ENCODE measurements at places on chromosomes 4 and X.

- no peak for DNase-seq
These were observed 33.9 kb downstream of the PRSS12 start for GRCh38 chr4:118318931-118319330.

DNA sequence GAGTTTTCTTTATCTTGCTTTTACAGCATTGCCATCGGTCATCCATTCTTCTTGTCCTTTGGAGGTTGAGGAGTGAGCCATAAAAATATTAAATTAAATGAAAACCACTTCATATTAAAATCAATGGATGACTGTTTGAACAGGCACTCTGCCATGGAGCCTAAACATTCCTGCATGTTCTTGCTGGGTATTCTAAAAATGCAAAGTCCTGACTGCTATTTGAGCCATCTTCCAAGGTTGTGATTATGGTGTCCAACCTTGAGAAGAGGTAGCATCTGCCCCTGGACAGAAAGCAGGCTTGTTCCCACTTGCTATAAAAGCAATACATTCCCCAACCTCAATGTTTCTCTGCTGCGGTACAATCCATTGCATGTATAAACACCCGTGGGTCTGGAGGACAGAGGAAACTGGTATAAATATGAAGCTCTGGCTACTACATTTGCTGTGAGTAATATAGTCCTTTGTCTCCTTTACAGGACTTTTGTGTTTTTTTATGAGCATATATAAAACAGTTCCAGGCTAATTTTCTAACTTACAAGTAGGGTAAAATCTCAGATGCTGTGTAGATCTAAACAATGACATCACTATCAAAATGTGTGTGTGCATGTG, 70.9 kb upstream of the FAT4 start:
- DNase-seq: peak; percentile 7

DNA sequence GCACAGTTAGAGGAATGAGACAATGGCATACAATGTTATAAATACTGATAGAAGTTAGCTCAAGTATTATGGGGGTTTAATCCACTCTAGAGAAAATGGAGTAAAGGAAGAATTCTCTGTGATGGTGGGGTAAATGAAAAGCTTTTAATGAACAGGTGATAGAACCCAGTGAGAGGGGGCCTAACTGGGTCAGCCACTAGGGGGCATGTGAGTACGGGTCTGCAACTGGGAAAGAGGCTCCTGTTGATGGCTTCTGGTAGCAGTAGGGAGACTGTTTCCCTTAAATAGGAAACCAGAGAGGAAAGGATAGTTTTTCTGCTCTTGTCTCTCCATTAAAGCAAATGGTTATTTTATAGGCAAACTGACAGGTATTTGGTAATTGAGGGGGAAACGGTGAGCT, 132.8 kb upstream of the GPR101 start:
- no peak for DNase-seq

GRCh38 chr4:113769744-113770143, 8.2 kb upstream of the CAMK2D start:
- no peak for DNase-seq

- DNase-seq: no peak
These were observed 72.6 kb downstream of the ANAPC4 start for GRCh38 chr4:25449688-25450087.

DNA sequence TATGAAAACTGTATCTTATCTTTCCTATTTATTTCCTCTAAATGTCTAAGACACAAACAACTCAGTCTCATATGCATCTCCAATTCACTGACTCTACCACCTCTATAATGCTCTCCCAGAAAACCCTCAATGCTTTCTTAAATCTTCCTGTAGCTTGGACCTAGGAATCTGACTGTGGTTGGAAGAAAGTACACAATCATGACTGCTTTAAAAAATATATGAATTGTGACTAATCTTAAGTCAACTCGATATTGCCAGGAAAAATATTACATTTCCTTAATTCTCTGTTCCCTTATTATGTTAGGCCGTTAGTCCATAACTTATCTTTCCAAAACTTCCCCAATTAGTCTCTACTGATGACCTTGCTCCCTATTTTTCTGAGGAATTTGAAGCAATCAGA, 87.0 kb downstream of the SPCS3 start:
- peak; percentile 20 for DNase-seq

DNA sequence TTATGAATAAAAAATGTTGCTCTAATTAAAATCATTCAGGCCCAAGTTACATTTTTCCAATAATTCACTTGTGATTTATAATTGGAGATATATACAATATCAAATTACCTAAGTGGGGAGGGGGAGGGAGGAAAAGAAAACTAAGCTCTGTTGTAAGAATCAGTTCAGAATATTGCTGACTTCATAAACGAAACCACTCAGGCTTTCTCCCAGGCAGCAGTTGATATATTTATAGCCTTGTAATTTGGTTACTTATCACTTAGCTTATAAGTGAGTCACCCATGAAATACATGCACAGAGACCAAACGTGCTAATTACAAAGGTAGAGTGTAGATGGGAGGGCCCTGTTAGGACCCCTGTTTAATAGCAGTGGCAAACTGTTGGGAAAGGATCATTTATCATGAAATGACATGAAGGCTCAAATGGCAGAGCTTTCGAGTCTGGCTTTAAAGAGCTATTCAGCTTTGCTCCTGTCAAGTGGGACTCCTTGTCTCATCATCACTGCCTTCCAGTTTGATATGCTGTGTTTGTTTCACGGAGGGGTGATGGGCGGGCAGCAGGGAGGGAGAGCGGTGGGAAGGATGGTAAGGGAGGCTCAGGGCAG, 105.6 kb upstream of the PGRMC2 start:
- peak; percentile 91 for DNase-seq

GRCh38 chrX:116605576-116605975, 142.8 kb upstream of the CT83 start:
- DNase-seq: no peak

GRCh38 chr4:7296661-7297335, 104.5 kb downstream of the SORCS2 start:
- DNase-seq: no peak

- DNase-seq: peak; percentile 39
These were observed 194.4 kb upstream of the LDB2 start for GRCh38 chr4:17092736-17093437.

- no peak for DNase-seq
These were observed 39.7 kb upstream of the SHOX start for GRCh38 chrX:590693-591404.

DNA sequence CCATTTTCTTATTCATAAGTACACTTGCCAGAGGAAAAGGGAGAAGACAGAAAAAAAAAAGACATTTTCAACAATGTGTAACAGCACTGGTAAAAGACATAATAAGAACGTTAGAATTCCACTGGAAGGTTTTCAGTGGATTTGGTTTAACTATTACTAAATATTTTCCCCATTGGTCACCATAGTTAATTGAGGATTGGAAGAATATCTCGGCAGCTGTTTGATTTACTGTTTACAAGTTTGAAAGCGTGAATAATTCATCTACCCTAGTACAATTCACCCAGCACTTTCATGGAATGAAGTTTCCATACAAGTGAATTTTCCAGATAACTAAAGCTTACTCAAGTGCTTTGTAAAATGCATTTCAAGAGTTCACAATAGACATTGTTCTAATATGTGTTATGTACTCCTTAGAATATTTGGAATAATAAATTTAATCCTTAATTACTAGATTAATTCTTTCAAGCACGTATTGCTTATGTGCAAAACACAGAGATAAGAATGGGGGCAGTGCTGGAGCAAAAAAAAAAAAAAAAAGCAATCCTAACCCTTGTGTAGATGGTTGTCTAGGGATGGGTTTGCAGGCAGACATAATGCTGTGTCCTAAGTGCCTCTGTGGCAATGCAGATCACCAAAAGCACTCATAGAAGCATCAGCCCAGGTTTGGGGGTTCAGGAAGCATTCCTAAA, 57.1 kb downstream of the ENPEP start:
- DNase-seq: no peak

DNA sequence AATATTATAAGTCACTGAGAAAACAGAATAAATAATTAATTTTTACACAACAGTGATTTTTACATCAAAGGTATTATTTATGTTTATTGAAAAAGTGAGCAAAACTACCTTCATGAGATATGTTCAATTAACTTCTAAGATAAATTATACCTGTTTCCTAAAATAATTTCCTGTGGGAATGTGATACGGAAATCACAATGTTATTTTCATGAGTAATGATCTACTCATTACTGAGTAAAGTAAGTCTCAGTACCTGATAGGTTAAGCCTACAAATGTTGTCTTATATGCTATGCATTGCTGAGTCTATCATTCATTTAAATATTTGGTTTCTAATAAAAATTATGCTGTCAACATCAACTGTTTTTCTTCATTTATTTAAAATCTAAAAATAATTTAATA, 324.0 kb downstream of the STPG2 start:
- DNase-seq: no peak

DNA sequence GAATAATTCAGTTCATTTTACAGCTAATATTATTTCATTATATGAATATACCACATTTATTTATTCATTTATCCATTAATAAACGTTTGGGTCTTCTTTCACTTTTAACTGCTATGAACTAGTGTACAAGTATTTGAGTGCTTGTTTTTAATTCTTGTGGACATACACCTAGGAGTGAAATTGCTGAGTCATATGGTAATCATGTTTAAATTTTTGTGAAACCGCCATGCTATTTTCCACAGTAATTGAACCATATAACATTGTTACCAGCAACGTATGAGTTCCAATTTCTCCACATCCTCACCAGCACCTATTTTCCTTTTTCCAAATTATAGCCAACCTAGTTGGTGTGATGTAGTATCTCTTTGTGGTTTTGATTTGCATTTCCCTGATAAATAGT, 388.2 kb downstream of the MAGEE1 start:
- no peak for DNase-seq

GRCh38 chr4:5757536-5757935, 46.5 kb downstream of the EVC start:
- DNase-seq: no peak

DNA sequence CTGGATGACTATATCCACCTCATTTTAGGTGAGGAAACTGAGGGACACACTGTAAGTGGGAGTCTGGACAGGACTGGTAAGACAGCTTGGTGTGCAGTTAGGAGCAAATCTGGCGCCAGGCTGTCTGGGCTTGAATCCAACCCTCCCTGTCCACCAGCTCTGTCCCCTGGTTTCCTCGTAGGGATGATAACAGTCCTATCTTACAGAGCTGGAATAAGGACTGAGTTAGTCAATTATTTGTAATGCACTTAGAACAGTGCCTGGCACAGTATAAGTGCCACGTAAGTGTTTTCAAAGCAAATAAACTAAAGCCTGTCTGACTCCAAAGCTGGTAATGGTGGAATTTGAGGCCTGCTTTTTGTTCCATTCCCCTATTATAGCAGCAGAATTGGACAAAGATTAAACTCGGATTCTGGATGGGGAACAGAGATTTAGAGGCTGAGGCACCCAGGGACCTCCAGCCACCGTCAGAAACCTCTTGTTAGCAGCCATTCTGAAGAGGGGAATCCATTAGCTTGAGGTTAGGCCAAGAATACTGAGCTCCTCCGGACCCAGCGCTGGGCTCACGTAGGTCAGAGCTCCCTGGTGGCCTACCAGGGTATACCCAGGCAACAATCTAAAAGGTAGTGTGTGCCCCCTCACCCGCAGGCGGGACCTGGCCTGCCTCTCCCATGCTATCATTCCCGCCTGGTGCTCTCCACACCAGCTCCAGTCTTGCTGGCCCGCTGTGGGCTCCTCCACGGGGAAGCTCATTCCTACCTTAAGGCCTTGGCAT, 102.1 kb downstream of the UCHL1 start:
- no peak for DNase-seq

GRCh38 chr4:30746735-30747134, 26.6 kb downstream of the PCDH7 start:
- DNase-seq: no peak

GRCh38 chr4:25092139-25092538, 61.4 kb upstream of the LGI2 start:
- DNase-seq: no peak

- DNase-seq: no peak
These were observed 243.1 kb upstream of the GPC4 start for GRCh38 chrX:133658293-133658911.

DNA sequence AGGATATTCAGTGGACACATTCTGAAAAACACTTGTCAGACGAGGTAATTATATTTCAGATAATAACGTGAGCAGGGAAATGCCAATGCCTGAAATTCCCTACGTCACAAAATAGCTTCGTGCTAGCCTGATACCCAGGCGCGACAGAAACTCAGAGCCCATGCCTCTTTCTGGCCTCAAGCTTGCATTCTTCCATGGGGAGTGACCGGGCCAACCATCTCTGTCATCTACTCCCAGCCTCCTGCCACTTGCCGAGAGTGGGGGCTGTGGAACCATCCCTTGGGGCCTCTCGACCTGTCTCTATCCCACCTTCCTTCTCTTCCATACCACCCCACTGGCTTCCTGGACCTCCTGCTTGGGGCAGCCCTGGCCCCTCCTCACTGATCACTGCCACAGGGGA, 34.5 kb upstream of the CDKN2AIP start:
- DNase-seq: no peak

DNA sequence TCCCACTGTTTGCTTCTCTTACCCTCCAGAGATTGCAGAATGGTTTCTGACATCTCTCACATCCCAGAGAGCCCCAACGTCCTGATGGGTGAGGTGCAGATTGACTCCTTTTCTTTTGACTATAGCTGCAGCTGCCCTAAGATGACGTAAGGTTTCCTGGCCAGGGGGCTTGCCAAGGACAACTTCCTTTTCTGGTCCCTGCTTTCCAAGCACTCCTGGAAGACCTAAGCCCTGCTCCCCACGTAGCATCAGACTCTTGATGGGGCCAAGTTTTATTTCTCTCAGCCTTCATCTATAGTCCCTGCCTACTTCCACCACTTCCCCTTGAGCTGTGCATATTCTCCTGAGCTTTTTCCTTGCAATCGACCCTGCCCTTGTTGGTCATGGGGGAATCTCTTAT, 497.7 kb downstream of the IDS start:
- no peak for DNase-seq

- no peak for DNase-seq
These were observed 208.3 kb downstream of the GABRB1 start for GRCh38 chr4:47239649-47240048.

DNA sequence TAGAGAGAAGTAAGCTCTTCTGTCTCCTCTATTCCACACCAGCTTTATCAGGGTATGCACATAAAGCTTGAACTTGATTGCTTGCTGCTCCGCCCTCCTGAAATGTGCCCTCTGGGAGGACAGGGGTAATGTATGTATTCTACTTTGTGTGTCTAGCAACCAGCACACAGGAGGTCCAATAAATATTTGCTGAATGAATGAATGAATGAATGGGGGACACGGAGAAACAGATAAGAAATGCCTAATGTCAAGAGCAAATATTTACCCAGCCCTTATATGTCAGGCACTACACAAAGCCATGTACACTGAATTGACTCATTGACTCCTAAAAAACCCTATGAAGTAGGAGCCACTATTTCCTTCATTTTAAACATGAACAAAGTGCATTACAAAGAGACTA, 2.3 kb upstream of the MSL3 start:
- no peak for DNase-seq

GRCh38 chr4:38364383-38364963, 299.5 kb upstream of the KLF3 start:
- DNase-seq: no peak

All from fibroblast of skin of right quadriceps (primary cell).